ENCODE measurements at places on chromosomes 11 and 22.

DNA sequence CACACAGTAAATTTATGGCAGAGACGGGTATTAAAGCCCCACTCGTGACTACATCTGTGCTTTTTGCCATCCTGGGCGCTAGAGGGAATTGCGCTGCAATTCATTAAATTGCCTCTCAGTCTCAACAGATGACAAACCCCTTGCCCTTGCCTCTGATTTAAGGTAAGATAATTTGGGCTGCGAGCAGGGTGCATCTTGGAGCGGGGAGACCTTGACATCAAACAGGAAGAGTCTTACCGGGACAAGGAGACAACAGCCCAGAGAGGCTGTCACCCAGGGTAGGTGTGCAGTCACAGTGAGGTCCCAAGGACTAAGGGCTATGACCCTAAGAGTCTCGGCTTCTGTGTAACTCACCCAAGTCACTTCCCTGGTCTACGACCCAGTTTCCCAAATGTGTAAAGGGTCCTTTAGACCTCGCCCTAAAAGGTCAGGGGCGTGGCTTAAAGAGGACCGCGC is 449 bp upstream of the TOM1 start:
- DNase-seq = peak; percentile 19

DNA sequence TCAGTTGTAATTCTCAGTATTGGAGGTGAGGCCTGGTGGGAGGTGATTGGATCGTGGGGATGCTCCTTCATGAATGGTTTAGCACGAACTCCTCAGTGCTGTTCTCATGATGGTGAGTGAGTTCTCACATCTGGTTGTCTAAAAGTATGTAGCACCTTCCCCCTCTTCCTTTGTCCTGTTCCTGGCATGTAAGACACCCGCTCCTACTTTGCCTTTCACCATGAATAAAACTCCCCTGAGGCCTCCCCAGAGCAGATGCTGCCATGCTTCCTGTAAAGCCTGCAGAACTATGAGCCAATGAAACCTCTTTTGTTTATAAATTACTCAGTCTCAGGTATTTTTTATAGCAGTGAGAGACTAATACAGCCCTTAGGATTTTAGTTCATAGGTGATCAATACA is 191.5 kb downstream of the MAML2 start:
- no peak for DNase-seq

DNA sequence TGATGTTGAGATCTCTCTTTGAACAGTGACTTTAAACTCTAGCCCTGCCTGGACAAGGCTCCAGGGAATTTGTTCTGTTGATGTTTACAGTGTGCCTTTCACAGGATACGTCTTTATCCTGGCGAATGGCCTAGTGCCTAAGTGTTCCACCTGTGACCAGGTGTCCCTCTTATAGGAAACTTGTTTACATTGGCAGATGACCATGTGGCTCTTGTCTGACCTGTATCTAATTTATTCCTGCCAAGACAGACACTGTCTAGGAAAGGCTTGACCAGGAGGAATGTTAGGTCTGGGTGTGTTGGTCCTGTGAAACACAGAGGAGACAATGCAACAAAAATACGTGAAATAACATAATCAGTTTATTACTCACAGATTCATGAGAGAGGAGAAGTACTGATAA is 875.6 kb downstream of the METTL15 start:
- DNase-seq = no peak

DNA sequence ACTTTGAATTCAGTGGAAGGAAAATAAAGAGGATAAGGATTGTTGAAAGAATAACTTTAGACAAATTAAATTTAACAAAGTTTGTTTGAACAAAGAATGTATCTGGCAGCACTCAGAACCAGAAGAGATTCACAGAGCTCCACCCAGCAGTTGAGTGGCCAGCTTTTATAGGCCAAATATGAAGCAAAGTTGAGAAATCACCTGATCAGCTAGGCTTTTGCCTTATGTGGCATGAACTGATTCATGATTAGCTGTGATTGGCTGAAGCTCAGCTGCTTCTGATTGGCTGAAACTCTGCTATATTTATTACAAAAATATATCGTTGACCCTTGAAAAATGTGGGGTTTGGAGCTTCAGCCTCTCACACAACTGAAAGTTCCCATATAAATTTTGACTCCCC is 62.6 kb downstream of the PIWIL4 start:
- no peak for DNase-seq

DNA sequence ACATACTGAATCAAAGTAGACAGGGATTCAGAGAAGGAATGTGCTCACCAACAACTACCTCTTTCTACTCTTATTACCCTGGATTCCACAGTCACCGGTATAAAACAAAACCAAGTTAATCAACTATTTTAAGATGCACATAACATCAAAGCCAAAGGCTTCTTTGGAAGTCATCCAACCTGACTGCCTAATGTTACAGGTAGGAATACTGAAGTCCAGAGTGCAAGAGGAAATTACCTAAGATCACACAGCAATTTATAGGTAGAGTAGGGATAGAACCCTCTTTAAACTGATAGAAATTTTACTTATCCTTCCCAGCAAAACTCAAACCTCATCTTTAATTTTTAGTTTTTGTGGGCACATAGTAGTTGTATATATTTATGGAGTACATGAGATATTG is 76.3 kb downstream of the PAK1 start:
- no peak for DNase-seq

DNA sequence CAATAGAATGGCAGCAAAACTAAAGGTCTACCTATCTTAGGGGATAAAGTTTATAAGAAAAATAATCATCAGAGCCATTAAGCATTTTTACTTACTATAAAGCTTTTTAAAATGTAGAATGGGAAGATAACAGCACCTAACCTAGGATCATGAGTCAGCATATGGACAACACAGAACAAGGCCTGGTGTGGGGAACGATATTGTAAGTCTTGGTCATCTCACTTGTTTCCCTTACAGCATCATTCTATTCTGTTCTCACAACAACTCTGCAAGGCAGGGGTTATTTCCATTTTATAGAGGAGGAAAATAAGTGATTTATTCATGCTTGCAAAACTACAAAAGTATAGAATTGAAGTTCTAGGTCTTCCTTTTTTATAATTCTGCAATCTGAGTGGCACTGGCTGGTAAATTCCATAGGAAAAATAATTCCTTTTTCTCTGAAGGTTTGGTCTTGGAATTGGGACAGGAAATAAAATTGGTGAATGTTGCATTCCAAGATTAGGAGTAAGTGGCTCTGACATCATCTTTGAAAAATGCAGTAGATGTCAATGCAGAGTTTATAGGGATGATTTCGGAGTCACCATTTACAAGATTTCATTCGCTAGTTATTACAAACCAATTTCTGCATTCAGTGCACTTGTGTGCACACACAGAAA is 423.0 kb downstream of the DYNC2H1 start:
- DNase-seq = peak; percentile 80

DNA sequence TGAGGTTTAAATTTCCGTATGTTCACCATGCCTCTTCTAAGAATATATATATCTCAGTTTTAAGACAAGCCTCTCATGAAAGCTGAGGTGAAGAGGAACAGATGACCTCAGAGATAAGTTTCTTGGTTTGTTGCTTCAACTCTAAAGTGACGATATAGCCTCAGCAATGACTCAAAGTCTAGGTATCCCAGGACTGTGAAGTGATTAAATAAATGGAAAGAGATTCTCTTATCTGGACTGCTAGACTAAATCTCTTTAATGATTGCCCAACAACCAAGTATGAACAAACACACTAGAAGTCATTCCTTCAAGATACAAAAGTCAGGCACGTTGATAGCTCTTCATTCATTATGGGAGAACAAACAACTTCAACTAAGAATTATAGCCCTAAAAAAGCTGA is 15.3 kb downstream of the CADM1 start:
- no peak for DNase-seq

DNA sequence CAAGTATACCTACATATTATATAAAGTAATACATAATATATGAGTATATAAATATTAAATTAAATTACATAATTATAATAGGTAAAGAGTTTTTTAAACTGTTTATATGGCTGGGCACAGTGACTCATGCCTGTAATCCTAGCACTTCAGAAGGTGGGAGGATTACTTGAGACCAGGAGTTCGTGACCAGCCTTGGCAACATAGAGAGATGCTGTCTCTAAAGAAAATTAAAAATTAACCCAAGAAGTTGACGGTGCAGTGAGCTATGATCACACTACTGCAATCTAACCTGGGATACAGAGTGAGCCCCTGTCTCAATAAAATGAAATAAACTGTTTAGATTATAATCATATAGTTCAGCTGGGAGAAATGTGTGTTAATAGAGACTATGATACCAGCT is 363.0 kb downstream of the DDX10 start:
- no peak for DNase-seq

DNA sequence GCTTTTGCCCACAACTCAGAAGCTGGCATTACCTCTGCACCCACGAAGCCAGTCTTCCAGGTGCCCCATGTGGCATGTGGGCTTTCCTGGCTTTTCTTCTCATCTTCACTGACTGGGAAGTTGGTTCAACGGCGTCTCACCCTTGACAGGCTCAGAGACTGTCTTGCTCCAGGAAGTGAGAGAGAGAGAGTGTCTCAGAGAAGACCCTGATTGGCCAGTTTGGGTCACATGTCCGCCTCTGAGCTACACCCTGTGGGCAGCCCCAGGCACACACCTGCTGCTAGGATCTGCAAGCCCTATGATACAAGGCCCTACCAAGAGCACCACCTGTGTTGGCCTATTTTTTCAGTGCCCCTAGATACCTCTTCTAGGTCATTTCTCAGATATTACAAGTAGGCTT is 39.0 kb downstream of the RTL6 start:
- no peak for DNase-seq

DNA sequence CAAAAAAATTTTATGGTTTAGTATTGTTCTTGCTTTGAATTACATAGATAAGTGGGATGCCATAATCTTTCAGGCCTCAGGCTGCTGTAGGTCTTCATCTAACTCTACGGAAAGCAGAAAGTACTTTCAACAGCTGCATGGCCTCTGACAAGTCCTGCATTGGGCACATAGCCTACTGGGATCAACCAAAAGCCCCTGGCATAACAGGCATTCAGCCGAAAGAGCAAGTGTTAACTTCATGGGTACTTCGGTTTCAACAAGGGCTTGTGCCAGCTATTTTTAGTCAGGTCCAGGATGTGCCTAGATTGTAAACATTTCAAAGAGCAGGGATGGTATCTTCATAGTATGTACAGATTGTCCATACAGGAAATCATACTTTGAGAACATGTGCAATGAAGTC is 3.1 kb downstream of the SLN start:
- DNase-seq = no peak

- peak; percentile 88 for DNase-seq
These were observed 25.5 kb upstream of the GRK2 start for GRCh38 chr11:67240576-67241389.

- no peak for DNase-seq
These were observed 16.7 kb downstream of the RRP8 start for GRCh38 chr11:6586434-6587359.
